ENCODE measurements at places on chromosomes 3 and 15. TPM values are rescaled to one million over a fixed set of nuclear protein-coding genes. Genes with fewer than 3 reads are reported as not detected.

- DNase-seq = no peak
- H3K27ac ChIP-seq = no peak overlapping the region
- H3K36me3 ChIP-seq = no peaks in the 10 kb centered on the region
- no peaks in the 10 kb centered on the region for H3K27me3 ChIP-seq
- H3K4me3 ChIP-seq = no peak overlapping the region
These were observed 47.4 kb upstream of the MKRN3 start for GRCh38 chr15:23518104-23518503.

DNA sequence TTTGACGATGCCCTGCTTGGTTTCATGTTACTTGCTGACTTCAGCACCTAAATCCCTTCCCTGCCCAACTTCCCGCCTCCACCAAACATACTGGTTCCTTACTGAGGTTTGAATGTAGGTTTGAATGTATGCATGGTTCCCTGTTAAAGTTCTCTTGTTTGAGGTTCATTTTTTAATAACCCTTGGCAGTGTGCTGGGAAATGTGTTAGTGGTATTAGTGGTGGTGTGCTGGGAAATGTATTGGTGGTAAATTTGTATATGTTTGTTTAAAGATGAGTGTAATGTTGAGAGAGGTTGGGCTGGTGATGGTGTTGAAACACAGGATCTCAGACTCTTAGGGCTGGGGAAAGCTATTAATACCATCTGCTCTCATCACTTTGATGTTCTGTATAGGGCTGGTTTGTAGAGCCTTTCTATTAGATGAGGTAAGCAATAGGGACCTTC is 392.7 kb downstream of the PTPRG start:
- H3K27ac ChIP-seq = no peak overlapping the region
- no peaks in the 10 kb centered on the region for H3K36me3 ChIP-seq
- H3K27me3 ChIP-seq = no peaks in the 10 kb centered on the region
- no peaks in the 10 kb centered on the region for H3K4me1 ChIP-seq

DNA sequence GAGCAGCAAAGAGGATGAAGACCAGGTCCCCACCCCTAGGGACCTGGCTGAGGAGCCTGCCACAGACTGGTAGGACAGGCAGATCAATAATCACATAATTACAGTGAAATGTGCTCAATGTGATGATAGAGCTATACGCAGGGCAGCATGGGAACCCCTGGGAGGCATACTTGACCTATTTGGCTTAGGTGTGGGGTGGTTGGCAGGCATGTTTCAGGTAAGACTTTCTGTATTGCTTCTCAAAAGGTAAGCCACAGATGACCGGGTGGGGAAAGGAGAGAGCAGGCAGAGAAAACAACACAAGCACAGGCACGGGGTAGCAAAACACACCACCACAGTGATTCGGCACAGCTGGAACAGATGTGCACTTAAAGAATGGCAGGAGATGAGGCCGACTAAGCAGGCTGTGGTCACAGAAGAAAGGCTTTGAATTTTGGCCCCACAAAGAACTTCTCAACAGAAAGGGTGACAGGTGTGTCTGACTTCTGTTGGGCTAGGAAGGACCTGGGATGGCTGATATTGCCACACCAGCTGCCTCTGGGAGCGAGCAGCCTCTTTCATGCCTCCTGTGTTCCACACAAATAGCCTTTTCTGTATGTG is 64.1 kb downstream of the ABCC5 start:
- H3K4me1 ChIP-seq = peaks cover 3% of the 10 kb centered on the region
- no peak overlapping the region for H3K27ac ChIP-seq
- no peak for DNase-seq

Gene MEGF11
- not detected for total RNA-seq

Gene RTP1
- not detected for total RNA-seq

GRCh38 chr15:62439543-62440016 is 274.5 kb upstream of the C2CD4B start:
- no peaks in the 10 kb centered on the region for H3K36me3 ChIP-seq
- no peak overlapping the region for H3K4me3 ChIP-seq

Gene HHATL
- not detected for total RNA-seq

- H3K4me3 ChIP-seq = no peak overlapping the region
- H3K36me3 ChIP-seq = no peaks in the 10 kb centered on the region
- DNase-seq = no peak
- H3K4me1 ChIP-seq = peaks cover 59% of the 10 kb centered on the region
These were observed 5.3 kb downstream of the ATP1B3 start for GRCh38 chr3:141881702-141882101.

- no peaks in the 10 kb centered on the region for H3K36me3 ChIP-seq
- DNase-seq = no peak
- no peaks in the 10 kb centered on the region for H3K4me1 ChIP-seq
These were observed 116.8 kb upstream of the UBE2E2 start for GRCh38 chr3:23086331-23086730.

GRCh38 chr3:1275495-1275894 is 182.7 kb downstream of the CNTN6 start:
- no peak overlapping the region for H3K4me3 ChIP-seq
- no peaks in the 10 kb centered on the region for H3K36me3 ChIP-seq
- no peaks in the 10 kb centered on the region for H3K27me3 ChIP-seq
- no peak for DNase-seq
- no peak overlapping the region for H3K27ac ChIP-seq

DNA sequence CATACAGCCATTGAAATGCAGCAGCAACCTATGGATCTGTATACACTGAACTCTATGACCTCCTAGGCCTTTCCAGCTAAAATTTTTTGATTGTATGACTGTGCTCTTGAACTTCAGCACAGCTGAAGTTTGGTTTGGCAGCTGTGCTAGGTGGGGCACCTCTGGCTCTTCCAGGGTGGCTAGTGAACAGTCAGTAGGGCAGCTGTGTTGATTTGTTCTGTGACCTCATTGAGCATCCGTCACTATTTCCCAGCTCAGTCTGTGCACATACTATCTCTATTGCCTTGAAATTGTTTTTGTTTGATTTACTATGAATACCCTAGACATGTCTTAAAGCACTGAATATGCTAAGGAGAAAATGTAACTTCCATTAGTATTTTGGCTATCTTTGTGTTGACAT is 363.2 kb upstream of the NAALADL2 start:
- H3K27ac ChIP-seq = no peak overlapping the region
- H3K36me3 ChIP-seq = no peaks in the 10 kb centered on the region
- no peak for DNase-seq
- H3K4me1 ChIP-seq = no peaks in the 10 kb centered on the region

- no peak for DNase-seq
- H3K27me3 ChIP-seq = peaks cover 15% of the 10 kb centered on the region
- no peaks in the 10 kb centered on the region for H3K4me1 ChIP-seq
- no peak overlapping the region for H3K27ac ChIP-seq
- no peak overlapping the region for H3K4me3 ChIP-seq
These were observed 102.5 kb downstream of the SST start for GRCh38 chr3:187567661-187568121.

DNA sequence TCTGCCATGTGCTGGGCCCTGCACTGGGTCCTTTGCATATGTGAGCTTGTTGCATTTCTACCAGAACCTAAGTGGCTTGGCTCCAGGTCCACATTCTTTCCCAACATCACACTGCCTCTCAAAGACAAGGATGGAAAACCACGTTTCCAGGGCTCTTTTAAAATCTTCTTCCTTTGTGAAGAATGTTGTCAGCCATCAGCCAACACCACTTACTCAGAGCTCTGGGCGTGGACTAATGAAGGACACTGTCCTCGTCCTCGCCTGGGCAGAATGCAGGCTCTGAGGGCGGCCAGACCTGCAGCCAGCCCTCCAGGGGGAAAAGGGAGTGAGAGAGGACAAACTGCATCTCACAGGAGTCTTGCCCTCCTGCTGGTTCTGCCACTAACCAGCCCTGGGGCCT is 49.7 kb downstream of the MAGEF1 start:
- no peak for DNase-seq
- H3K36me3 ChIP-seq = no peaks in the 10 kb centered on the region
- peaks cover 4% of the 10 kb centered on the region for H3K27me3 ChIP-seq

DNA sequence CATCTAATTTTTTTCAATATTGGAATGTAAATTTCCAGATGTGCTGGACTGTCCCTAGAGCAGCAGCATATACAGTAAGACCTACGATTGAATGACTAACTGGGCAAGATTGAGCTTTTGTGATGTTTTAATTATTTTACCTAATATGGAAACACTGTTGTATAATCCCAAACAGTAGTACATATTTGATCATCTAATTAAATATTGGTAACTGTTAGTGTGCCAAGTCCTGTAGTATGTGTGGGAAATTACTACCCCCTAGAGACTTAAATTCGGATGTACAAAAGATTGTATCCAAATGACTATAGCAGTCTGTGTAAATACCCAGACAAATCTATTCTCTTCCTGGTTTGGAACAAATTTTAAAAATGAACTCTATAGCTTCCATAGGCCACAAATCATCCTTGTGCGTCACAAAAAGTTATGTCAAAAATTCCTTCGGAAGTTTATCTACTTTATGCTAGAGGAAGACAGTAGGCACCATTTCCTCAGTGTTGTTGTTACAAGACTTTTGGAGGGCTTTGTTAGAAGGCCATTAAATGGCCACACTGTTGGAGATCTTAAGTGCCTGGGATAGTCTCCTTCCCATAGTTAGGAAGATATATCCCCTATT is 41.6 kb downstream of the NKIRAS1 start:
- H3K36me3 ChIP-seq = peaks cover 9% of the 10 kb centered on the region
- H3K4me1 ChIP-seq = peaks cover 36% of the 10 kb centered on the region
- H3K4me3 ChIP-seq = no peak overlapping the region
